ENCODE measurements at places on chromosomes 3 and 15.
A peak's percentile ranks its signal among the peaks of the same experiment; 100 is the strongest.

- DNase-seq: no peak
Observed at GRCh38 chr15:99345242-99345641, 94.0 kb downstream of the LRRC28 start.

GRCh38 chr3:14452740-14453710, 50.6 kb downstream of the SLC6A6 start:
- peak; percentile 95 for DNase-seq

- peak; percentile 73 for DNase-seq
Observed at GRCh38 chr3:179321668-179322285, 1.1 kb upstream of the ZNF639 start.

DNA sequence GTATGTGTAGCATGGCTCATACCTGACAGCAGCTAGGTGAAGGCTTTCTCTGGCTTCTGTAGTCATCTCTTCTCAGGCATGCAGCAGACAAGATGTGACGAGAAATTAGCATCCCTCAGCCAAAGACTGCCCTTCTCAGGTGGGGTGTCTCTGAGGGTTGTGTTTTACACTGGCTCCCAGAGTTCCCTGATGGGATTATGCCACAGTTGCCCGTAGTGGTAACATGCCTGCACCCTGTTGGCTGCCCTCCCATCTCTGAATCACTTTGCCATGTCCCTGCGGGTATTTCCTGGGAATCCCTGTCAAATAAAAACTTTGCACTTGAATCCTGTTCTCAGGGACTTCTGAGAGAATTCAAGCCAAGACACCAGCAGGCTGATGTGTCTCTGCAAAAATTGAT, 70.5 kb downstream of the LRTM1 start:
- no peak for DNase-seq

DNA sequence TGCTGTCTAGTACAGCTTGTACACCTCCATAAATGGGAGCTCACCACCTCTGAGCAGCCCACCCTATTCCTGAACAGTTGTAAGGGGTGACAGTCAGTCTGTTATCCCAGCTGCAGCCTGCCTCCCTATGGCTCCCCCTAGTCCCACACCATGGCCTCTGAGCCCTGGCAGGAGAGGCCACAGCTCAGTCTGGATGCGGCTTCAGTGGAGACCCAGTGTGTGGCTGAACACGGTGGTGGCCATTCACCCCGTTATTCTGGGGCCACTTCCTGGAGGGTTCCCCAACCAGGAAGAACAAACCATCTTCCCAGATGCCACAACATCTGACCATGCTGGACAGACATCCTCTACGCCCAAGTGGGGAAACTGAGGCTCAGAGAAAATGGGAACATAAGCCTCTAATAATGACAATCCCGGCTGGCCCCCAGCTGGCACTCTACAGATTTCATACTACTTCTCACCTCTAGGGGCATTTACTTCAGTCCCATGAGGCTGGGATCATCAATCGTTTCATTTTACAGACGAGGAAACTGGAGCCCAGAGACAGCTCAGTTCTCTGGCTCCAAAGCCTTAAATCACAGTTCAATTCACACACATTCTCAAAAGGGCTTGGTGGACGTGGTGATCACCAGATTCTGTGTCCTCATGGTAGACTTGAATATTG, 9.2 kb upstream of the GRIP2 start:
- DNase-seq: peak; percentile 20

GRCh38 chr3:50211930-50212329, 6.9 kb downstream of the SLC38A3 start:
- no peak for DNase-seq

DNA sequence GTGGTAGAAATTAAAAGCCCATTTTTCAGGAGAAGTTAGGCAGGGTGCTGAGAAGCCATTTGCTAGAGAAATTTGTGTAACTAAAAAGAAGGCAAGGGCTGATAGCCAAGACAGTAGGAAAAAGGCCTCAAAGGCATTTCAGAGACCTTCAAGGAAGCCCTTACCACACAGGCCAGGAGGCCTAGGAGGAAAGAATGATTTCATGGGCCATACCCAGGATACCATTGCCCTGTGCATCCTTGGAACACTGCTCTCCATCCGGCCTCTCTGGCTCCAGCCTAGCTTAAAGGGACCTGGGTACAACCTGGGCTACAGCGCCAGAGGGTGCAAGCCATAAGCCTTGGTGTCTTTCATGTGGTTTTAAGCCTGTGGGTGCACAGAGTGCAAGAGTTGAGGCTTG, 193.6 kb upstream of the GRM7 start:
- no peak for DNase-seq

DNA sequence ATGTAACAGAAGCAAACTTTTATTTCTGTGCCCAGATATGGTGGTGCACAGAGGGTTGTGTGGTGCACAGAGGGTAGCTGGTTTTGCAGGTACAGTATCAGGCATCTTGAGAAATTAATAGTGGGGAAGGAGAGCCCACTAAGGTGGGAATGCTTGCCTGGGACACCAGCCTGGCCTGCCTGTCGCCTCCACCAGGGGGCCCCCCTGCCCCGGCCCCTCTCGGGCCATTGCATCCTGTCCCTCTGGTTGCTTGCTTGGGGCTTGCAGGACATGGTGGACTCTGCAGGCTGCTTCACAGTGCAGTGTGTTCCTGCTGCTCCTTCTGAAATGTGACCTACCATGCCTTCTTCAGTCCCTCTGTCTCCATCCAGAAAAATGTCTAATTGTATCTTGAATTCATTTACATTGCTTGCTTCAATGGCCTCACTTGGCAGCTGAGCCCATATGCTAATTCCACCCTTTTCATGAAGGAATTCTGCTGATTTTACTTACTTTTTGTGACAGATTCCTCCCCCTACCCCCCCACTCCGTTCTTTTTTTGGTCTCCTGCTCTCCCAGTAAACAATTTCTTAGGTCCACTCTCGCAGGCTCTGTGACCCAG, 73.6 kb downstream of the EEFSEC start:
- DNase-seq: peak; percentile 43

GRCh38 chr3:58035524-58036255, 27.5 kb downstream of the FLNB start:
- DNase-seq: no peak

DNA sequence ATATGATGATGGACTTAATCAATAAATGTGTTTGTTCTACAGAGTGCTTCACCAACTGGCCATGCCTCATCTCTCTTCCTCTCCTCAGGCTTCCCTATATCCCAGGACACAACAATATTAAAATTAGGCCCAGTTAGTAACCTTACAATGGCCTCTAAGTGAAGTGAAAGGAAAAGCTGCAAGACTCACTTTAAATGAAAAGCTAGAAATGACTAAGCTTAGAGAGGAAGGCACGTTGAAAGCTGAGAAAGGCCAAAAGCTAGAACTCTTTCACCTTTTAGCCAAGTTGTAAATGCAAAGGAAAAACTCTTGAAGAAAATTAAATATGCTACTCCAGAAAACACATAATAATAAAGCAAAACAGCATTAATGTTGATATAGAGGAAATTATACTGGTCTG, 1010.3 kb downstream of the NAALADL2 start:
- no peak for DNase-seq

DNA sequence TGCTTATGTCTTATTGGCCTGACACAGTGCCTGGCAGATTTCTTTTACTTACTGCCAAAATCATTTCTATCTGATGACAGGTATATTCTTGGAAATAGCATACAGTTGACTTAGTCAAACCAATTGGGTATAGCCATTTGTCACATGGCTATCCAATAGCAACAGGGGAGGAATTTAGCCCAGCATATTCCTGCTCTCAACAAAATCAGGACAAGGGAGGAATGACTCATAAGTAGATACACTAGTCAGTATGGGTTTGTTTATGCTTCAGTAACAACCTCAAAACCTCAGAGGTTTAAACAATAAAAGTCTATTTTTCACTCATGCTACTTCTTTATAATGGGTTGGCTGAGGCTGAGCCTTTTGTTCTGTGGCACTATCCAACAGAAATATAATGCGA, 38.0 kb upstream of the VILL start:
- DNase-seq: no peak

DNA sequence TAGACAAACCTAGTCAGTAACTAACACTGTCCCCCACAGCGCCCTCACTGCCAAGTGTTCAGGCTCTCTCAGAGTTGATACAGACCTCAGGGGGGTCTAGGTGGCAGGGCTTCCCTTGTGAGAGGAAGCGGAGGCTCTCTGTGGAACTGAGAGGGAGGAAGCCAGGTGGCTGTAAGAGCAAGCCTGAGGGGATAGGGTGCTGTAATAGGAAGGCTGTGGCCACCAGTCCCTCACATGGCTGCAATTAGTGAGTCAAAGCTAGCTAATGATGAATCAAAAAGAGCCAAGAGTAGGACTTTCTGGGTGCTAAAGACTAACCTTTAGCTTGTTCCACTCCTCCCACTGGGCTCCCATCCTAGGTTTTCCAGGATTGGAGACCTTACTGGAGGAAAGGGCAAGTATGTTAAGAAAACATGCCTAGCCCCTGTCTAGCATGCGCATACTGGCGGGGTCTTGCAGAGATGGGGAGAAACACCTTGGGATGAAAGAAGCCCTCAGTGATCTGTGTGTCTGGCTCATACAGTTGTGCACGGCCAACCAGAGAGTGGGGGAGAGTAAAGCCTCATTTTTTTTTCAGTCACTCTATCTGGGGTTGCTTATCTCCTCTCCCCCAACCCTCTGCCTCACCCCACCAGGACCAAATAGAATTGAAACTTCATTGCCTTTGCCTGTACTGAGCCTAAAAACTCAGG, 13.3 kb upstream of the SOX2 start:
- DNase-seq: peak; percentile 79

DNA sequence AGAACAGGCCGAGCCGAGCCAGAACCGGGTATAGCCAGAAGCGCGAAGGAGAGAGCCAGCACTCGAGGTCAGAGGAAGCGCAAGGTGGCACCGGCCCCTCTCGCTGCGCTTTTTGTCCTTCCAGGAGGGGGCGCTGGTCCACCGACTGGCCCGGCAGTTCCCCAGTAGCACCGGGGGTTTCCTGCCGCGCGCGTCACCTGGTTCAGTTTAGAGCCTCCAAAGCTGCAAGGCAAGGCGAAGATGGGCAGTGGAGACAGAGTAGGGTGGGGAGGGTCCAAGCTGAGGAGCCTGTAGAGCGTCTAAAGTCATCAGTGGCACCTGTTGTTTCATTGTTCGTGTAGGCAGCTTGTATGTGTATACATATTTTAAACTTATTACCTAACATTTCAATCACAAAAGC, 7.6 kb upstream of the NR2E3 start:
- peak; percentile 70 for DNase-seq

- DNase-seq: no peak
Observed at GRCh38 chr15:68385671-68386586, 46.0 kb downstream of the ITGA11 start.

- DNase-seq: no peak
Observed at GRCh38 chr3:192684151-192684550, 43.2 kb downstream of the FGF12 start.

GRCh38 chr3:49161808-49162530, 4.2 kb downstream of the CCDC71 start:
- no peak for DNase-seq

- no peak for DNase-seq
Observed at GRCh38 chr3:150393745-150394144, 14.4 kb upstream of the TSC22D2 start.

DNA sequence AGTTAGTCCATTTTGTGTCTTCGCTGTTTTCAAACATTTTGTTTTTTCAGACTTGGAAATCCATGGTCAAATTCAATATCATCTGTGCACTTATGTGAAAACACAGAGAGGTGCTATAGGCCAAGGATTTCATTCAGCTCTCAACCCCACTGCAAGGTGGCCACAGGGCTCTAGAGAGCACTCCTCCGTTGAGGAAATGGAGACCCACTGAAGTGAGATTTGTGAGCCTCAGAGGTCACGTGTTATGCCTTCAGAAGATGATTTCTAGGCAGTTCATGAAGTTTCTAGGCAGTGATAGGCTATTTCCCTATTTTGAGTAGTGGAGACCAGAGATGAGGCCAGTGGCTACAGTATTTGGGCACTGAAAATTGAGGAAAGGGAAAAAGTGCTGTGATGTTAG, 88.2 kb downstream of the UNC13C start:
- DNase-seq: no peak

GRCh38 chr3:46693038-46693891, at the start of gene ALS2CL:
ALS2CL (minus strand) TSS chr3:46693679; CDS start chr3:46689440, 4,239 bp downstream.
- DNase-seq: peak; percentile 41

DNA sequence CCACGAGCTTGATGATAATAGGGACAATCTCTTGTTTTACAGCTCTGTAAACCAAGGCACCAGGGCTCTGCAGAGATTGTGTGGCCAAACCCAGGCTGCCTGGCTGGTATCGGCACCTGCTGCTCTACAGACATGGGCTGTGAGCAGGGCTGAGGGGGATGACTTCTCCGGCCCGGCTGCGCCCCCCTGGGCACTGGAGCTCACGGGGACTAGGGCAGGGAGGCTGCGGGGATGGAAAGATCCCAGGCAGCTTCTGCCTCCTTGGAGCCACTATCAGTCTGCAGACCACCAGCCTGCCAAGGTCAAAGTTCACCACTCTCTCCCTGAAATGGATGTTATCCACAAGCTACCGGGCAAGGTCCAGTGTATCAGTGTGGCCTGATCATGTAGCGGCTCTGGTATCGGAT, 22.0 kb upstream of the PIGZ start:
- no peak for DNase-seq

- DNase-seq: no peak
Observed at GRCh38 chr3:127050733-127051132, 67.8 kb downstream of the PLXNA1 start.

DNA sequence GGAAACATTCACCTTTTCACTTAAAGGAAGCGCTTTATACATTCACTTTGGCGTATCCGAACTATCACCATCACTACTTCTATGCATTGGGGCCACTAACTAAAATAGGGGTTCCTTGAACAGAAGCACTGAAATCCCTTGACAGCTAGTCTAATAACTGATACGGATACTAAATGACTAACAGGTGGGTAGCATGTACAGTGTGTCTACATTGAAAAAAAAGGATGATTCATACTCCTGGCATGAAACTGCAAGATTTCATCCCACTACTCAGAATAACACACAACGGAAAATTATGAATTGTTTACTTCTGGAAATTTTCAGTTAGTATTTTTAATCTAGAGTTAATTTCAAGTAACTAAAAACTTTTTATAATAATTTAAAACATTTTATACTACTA, 96.7 kb downstream of the SMARCC1 start:
- DNase-seq: no peak

DNA sequence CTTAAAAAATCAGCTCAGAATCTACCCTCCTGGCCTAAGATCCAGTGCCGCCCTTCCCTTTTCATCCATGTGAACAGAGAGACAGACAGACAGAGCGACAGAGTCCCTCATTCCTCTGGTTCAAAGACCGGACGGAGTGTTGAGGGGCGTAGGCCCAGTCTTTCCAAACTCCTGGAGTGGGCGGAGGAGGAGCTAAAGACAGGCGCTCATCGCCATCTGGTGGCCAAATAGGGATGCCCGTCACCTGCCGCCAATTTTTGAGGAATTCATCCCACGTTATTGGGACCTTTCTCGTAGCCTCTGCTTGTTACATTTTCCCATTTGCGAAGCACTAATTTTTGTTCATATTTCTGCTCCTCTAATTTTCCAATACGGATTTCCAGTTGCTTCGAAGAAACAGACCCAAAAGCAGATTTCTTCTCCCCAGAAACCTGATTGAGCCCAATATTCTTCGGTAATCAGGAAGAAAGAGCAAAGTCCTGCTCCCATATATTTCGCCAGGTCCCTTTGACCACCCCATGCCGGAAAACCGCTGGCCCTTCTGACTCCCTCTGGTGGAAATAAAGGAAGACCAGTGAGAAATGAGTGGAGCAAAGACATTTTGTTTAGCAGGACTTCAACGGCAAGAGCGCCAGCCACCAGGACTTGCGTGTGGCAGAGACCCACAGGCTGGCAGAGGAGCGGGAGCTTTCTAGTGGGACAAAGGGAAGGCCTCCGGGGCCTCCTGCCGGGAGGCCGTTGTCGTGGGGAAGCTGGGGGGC, 88.0 kb downstream of the LRRK1 start:
- DNase-seq: peak; percentile 84

- no peak for DNase-seq
Observed at GRCh38 chr15:78107471-78107870, 15.1 kb downstream of the SH2D7 start.

Data from NCI-H69 (cell line).